ENCODE measurements at places on chromosomes 6 and 20. TPM values are rescaled to one million over a fixed set of nuclear protein-coding genes. Genes with fewer than 3 reads are reported as not detected.

- no peak for DNase-seq
These were observed 122.1 kb upstream of the SPACA1 start for GRCh38 chr6:87925373-87926060.

Gene CAP2
- total RNA-seq = 10.0 TPM

DNA sequence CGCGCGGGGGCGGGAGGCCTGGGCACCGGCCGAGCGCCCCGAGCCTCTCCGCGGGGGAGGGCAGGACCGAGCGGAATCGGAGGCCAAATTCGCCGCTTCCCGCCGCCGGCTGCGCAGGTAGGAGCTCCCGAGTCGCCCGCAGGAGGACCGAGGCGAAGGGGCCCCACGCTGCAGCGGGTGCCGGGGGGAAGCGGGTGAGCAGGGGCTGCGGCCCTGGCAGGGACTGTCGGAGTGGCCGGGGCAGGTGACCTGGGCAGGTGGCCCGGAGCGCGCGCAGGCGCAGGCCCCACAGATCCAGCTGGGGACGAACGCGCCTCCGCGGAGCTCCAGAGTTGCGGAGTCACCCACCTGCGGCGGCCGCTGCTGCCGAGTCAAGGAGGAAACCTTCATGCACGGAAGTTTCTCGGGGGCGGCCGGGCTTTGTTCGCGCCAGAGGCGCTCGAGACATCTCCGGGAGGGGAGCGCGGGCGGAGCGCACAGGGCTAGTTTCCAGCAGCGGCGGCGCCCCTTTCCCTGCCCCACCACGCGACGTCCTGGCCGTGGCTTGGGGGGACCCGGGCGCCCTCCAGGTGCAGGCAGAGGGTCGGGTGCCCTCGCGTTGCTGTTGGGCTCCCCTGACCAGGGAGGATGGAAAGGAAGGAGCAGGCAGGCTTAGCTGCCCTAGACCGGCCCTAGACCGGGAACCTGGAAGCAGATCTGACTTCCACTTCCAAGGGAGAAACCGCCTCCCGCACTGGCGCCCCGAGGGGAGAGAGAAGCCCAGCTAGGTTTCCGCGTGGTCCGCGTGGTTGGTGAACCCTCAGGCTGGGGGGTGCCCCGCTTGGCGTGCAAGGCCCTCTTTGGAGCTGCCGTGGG is 590 bp downstream of the SLCO4A1 start:
- DNase-seq = peak; percentile 67

DNA sequence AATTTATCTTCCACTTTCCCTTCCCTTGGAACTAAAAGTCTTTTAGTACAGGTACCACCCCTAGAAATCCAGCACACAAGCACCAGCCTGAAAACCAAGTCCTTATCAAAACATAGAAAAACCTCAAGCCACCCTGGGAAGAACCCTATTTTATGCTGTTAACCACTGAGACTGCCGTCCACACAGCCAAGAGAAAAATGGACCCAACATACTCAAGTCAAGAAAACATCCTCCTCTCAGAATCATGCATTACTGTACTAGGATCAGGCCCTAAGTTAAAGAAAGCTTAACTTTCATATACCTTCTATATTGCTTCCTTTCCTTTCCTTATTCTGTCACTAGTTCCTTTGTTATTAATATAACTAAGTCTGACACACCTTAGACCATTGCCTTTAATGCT is 16.9 kb upstream of the GOPC start:
- DNase-seq = no peak

GRCh38 chr6:6925391-6926164 is 182.2 kb upstream of the RREB1 start:
- no peak for DNase-seq

DNA sequence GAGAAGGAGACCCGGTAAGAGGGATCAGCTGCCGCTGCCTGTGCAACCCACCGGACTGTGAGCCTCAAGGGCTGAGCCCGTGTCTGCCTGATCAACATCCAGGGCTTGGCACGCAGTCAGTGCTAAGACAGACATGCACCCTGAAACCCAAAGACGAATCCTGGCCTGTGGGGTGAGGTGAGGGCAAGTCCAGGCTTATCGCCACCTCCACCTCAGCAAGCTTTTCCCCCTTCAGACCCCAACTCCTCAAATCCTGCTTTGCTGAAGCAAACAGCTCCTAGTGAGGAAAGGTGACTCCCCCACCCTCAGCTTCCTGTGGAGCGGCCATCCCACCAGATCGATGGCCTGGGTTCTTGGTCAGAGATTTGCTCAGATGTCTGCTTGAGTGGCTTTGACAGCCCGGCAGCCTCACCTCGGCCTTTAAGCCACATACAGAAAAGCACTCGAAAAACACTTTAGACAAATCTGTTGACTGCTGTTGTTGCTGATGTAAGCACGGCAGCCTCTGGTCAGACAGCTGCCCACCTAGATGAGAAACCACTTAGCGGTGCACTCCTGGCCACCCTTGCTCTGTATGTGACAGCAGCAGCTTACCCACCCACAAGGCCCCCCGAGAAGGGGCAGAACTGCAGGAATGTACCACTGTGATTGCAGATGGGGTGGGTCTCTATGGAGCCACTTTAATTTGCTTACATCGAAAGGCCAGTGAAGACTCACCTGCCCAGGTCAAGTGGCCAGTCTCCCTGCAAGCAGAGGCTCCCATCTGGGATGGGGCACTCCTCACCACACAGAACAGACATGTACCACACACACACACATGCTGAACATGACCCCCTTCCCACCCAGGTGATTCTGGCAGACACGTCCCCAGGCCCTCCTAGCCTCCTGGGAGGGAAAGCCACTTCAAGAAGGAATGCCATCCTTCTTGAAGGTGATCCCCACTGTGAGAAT is 14.8 kb downstream of the MTCH1 start:
- DNase-seq = no peak

GRCh38 chr6:8556370-8557013 is 121.1 kb upstream of the SLC35B3 start:
- no peak for DNase-seq

DNA sequence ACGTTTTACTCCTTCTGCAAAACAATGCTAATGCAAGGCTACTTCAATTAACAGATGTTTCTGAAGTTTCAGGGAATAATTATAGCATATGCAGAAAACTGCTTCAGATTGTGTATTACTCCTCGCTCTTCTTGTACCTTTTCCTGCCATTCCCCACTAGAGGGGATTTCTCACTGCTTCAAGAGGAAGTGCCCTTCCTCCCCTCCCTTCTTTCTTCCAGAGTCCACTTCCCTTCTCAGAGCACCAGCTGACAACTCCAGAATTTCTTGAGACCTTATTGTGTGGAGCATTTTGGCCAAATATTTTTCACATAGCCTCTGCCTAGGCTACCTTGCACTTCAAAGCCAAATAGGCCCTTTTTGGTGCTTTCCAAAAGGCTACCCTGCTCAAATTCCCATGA is 12.7 kb upstream of the MCUR1 start:
- no peak for DNase-seq

DNA sequence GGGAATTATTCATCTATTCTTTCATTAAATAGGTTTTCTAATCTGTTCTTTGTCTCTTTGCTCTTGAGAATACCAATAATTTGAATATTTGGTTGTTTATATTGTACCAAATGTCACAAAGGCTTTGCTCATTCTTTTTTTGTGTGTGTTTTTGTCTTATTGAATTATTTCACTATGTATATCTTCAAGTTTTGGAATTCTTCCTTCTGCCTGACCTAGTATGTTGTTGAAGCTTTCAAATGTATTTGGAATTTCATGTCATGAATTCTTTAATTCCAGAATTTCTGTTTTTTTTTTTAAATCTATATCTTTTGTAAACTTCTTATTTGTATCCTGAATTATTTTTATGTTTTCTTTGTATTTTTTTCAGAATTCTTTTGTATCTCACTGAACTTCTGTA is 16.8 kb downstream of the HLA-B start:
- DNase-seq = no peak

DNA sequence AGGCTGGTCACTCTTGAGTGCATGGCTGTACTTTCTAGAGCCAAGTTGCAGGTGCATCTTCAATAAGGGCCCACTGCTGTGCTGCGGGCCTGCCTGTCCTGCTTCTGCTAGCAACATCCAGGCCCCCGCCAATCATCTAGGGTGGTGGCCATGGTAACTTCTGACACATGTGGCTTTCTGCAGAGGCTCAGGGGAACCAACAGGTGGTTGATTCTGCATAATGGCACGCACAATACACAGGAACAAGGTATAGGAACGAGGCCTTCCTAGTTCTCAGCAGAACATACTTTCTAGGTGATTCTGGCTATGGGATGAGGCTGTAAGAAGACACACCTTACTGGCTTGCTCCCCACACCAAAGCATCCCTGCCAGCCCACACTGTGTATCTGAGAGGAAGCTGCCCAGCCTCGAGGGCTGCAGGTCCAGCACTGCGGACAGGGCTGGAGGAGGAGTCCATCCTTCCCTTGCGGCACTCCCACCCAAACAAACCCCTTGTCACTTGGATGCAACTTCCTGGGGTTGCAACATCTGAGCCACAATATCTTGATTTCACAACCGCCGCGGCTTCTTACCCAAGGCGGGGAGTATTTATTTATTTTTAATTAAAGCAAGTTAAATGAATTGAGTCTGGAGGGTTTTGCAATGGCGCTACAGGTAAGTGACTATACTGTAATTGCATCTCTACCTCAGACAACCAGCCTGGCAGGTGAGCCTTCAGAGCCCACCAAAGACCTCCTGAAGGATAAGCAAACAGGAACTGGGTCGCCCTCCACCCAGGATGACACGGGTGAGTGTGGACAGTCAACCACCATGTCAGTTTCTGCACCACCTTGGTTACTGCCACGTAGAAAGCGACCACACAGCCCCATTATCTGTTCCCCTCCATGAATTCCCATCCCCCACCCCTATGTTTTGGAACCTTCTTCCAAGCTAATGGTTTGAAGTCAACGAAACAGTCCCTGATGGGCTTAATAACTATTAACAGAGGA is 49.6 kb downstream of the SULF2 start:
- no peak for DNase-seq

Gene TJAP1
- 60.9 TPM for total RNA-seq

Gene SIRPA
- 18.5 TPM for total RNA-seq

GRCh38 chr6:36615018-36615761 is 21.0 kb downstream of the SRSF3 start:
- peak; percentile 43 for DNase-seq

- no peak for DNase-seq
These were observed 279.6 kb downstream of the NRN1 start for GRCh38 chr6:5726976-5727718.

DNA sequence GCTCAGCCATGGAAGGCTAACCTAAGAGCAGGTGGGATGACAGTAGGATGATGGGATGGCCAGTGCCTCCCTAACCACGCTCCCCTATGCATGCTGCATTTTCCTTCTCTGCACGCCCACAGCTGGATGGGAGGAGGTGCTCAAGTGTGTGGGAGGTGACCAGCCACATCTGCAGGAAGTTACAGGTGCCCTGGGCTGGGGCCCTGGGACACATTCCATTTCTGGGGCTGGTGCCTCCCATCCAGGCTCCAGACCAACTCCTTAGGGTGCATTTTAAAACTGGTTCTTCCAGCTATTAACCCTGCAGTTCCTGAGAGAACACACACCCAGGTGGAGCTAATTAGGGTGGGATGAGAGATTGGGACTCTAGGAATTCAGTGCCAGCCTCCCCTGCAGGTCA is 135.3 kb upstream of the ARMC2 start:
- DNase-seq = peak; percentile 82

Gene FAXC
- 3.3 TPM for total RNA-seq

Gene SMLR1
- total RNA-seq = not detected

- no peak for DNase-seq
These were observed 129.7 kb upstream of the UFL1 start for GRCh38 chr6:96391776-96392360.

Gene TGM3
- not detected for total RNA-seq

- DNase-seq = no peak
These were observed 6.6 kb downstream of the GMPR start for GRCh38 chr6:16244869-16245451.

DNA sequence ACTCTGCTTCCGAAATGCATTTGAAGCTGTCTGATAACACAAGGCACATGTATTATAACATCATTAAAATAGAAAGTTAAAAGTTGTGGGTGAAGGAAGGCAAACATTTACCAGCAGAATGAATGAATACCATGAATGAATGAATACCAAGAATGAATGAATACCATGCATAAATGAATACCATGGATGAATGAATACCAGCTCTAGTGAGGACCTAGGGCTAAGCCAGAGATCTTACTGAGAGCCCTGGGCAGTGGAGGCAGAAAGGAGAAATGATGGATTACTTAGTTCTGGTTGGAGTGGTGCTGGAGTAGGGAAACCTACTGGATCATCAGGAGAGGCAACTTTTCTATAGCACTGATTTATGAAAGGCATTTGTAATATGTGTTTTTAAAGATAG is 998.0 kb downstream of the KIF16B start:
- DNase-seq = no peak

- no peak for DNase-seq
These were observed 62.8 kb downstream of the GRM4 start for GRCh38 chr6:34082864-34083626.

GRCh38 chr6:36347621-36348020 is 10.9 kb upstream of the BNIP5 start:
- no peak for DNase-seq
